Hematopoietic multipotent progenitor cell (in vitro differentiated cells): ENCODE measurements at places on chromosomes 4 and X. TPM values are rescaled to one million over a fixed set of nuclear protein-coding genes. Genes with fewer than 3 reads are reported as not detected.
A peak's percentile ranks its signal among the peaks of the same experiment; 100 is the strongest.

DNA sequence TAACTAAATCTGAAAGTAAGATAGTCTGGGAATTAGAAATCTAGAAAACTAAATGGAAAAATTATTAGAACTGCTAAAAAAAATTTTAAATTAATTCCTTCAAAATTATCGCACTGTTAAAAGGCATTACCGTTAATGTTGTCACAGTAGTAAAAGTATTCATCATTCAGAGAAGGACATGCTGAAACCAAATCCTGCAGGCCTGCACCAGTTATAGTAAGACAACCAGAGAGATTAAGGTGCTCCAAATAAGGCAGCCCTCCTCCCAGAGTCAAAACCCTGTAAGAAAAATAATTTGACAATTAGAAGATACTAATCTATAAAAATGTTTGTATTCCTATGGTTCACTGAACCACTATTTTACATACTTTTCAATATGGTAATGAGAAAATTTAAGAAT, 43.0 kb downstream of the FBXL5 start:
- DNase-seq = no peak

DNA sequence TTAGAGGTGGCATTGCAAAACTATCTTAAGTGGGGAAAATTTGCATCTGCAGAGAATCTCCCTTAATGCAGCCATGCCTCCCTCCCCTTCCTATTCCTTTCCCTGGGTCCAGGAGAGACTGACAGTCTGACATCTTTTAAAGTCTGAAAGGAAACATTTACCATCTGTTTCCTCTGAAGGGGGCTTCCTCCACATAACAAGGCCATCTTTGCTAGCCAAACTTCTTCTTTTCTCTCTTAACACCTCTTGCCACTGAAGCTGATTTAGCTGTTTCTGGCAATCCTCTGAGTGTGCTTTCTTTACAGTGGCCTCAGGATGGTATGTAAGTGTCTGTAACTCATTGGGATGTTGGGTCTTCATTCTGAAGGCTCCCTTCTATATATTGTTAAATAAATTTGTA, 34.6 kb upstream of the AADAT start:
- DNase-seq = peak; percentile 87

DNA sequence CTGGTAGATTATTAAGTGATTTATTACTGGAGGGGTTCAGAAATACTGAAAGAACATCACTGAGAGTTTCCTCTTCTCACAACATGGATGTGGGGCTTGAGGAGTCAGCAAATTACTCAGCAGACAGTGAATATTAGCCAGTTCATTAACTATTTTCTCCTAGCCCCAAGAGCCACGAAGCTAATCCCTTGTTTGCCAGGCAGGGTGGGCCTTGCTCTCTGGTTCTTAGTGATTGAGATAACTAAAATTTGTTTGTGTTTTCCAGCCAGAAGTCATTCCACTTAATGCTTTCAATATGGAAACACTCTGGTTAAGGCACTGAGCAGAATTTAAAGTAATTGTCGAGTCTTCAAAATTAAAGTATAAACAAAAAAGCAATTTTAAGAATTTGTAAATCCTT, 40.1 kb upstream of the PASD1 start:
- DNase-seq = no peak

DNA sequence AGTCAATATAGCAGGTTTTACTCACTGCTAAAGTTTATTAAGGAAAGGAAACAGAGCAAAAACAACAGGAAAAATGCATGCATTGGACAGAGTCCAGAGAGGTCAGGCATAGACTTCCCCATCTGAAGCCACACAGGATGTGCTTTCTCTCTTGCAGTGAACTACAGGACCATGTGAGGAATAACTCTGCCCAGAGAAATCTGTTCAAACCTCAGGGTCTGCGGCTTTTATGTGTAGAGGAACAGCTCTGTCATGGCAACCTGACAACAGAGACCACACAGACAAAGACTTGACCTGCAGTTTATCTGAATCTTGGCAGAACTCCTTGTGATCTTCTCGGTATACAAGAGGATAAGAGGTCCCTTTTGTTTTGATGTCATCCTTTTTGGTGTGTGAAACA, 46.3 kb upstream of the LONRF3 start:
- DNase-seq = no peak

DNA sequence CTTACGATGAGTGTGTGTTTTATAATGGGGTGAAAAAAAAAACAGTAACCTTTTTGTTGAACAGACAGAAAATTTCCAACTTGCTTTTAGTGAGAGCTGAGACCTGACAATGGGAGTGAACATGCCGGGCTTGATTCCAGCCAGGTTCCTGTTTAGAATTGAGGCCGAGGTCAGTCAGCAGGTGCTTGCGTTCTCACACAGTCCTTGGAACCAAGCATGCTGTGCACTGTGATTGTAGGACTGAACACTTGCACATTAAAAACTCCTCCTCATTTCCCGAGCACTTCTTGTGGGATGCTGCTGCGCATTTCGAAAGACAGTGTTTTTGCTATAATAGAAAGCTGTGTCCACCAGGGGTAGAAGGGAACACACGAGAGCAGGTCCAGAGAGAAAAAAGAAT, 51.8 kb downstream of the TMEM131L start:
- no peak for DNase-seq

DNA sequence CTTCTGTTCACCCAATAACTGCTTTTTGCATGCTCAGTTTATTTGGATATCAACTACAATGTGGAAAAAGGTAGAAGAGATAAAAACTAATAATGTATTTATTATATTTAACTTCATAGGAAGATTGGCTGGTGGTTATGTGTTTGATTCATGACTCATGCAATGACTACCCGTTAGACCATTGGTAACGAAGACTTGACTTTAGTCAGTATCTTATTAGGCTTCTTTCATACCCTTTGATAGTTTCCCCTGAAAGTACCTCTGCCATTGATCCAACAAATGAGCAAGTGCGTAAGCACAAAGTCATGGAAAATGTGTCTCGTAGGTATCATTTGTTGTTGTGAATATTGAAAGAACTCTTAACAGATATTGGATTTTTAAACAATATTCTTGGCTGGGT, 394.7 kb downstream of the PPP3CA start:
- no peak for DNase-seq

DNA sequence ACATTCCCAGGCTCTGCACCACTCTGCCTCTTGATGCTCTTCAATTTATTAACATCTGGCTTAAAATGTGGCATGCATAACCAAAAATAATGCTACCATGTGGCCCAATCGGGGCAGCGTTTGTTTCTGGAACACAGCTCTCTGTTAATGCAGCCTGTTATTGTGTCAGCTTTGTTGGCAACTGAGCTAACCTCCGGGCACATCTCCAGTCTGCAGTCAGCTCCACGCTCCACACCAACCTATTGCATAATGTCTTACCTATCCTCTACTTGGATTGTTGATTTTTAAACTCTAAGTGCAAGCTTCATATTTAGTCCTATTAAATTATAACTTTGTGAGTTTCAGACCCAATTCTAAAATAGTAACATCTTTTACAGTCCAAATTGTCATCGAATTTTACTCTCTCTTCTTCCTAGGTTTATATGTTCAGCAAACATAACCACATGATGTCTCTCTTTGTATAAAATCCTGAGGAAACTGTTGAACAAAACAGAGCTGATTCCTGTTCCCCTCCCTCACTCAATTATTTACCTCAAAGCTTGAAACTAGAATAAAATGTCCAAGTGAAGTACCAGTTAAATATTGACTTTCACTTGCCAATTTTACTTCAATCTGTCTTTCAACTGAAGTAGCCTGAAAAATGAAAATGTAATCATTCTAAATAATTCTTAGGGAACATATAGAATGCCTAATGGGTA, 92.2 kb upstream of the RAPGEF2 start:
- no peak for DNase-seq

GRCh38 chrX:136453771-136454170, 34.0 kb upstream of the BRS3 start:
- DNase-seq = no peak

GRCh38 chrX:98362630-98363029, 1478.9 kb downstream of the RPA4 start:
- no peak for DNase-seq

- DNase-seq = no peak
Measured at GRCh38 chr4:26746802-26747213, 113.8 kb upstream of the STIM2 start.

- no peak for DNase-seq
Measured at GRCh38 chr4:148094149-148094548, 348.1 kb downstream of the NR3C2 start.

DNA sequence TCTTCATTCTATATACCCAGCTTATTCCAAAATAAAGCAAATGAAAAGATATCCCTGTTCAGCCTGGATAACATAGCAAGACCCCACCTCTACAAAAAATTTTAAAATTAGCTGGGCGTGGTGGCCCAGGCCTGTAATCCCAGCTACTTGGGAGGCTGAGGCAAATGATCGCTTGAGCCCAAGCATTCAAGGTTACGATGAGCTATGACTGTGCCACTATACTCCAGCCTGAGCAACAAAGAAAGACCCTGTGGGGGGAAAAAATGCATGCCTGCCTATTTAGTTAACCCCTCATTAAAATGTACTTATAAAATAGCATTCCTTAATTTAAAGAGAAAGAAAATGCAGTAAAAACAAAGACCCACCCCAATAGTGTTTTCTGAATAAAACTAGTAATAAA, 9.3 kb downstream of the PRSS12 start:
- DNase-seq = no peak

GRCh38 chrX:50888884-50889283, 21.7 kb upstream of the BMP15 start:
- DNase-seq = no peak

- DNase-seq = no peak
Measured at GRCh38 chr4:743463-744211, 38.0 kb downstream of the PCGF3 start.

DNA sequence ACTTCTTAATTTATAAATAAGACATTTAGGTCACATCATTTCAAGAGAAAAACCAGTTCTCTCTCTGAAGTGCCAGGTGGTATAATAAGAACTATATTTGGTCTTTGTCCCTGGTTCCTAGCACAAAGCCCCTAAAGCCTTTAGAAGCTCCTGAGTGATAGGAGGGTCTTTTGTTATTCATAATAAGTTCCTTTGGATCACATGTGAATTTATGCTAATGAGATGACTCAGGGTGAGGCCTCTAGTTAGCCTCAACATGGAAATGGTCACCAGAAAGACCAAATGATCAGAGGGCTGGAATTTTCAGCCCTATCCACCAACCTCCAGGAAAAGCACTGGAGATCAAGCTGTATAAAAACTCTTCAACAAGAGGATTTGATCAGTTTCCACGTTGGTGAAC, 68.1 kb upstream of the BLTP1 start:
- no peak for DNase-seq

DNA sequence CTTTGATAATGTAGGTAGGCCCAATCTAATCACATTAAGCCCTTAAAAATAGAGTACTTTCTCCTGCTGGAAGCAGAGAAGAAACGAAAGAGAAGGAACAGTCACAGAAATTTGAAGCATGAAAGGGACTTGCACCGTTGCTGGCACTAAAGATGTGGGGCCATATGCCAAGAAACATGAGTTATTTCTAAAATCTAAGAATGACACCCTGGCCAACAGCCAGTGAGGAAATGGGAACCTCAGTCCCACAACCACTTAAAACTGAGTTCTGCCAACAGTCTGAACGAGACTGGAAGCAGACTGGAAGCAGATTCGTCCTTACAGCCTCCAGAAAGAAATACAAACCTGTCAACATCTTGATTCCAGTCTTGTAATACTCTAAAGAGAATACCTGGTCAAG, 70.1 kb downstream of the CENPC start:
- no peak for DNase-seq

- no peak for DNase-seq
Measured at GRCh38 chr4:99815597-99816011, 1.0 kb upstream of the DAPP1 start.

GRCh38 chr4:1417522-1418390, 11.5 kb upstream of the NKX1-1 start:
- no peak for DNase-seq

GRCh38 chr4:130675266-130675665, 1579.3 kb downstream of the C4orf33 start:
- DNase-seq = no peak

DNA sequence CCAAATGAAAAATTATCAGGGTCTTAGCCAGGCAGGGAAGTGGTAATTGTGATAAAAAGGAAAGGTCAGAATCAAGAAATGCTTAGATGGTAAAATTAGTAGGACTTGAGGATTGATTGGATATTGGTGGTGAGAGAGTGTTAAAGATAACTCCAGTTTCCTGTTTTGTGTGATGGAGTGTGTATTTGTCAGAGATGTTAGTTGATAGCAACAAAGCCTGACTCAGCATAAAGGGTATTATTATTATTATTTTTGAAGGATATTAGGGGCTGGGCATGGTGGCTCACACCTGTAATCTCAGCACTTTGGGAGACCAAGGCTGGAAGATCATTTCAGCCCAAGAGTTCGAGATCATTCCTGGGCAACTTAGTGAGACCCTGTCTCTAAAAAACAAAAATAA, 23.6 kb upstream of the OGT start:
- DNase-seq = no peak

DNA sequence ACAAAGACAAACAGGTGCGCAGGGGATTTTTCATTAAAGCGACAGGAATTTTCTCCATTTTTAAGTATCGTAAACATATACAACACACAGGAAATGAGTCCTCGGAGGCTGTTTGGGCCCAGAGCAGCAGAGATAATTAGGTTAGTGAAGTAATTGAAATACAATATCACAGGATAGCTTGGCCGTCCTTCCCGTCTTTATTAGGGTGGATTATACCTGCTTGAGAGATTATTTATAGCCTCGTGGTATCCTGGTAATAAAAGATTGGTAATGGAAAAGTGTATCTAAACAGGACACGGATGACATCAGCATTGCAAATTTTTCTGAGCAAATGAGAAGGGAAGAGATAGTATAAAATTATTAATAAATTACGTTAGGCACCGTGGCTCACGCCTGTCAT, 68.2 kb downstream of the CRLF2 start:
- DNase-seq = no peak

- no peak for DNase-seq
Measured at GRCh38 chrX:136477026-136477425, 10.7 kb upstream of the BRS3 start.

DNA sequence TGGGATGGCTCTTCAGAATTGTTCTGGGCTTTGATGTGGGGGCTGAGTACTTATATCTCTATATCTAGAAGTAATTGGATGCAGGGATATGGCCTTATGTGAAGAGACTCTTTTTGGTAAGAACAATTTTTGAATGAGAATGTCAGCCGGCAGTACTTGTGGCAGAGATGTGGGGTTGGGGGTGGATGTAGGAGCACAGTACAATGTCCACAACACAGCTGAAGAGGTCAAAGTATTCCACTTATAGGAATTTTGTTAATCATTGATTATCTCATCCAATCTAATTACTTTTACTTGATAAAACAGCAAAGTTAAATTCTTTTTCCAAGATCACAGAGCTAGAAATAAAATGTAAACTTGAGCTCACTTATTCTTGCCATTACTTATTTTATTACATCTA, 391.4 kb downstream of the TEX13C start:
- no peak for DNase-seq

CT55 gene
- total RNA-seq = not detected

GLUD2 gene
- total RNA-seq = 0.27 TPM

CCNA2 gene
- total RNA-seq = 4.6 TPM

AKAP14 gene
- total RNA-seq = not detected

PALLD gene
- total RNA-seq = 5.9 TPM

XAGE1B gene
- not detected for total RNA-seq

RAB39B gene
- total RNA-seq = 3.2 TPM

HSFX2 gene
- not detected for total RNA-seq

PRKG2 gene
- total RNA-seq = 21.0 TPM

SH3D19 gene
- not detected for total RNA-seq

UCP1 gene
- total RNA-seq = not detected

SPANXC gene
- total RNA-seq = not detected

GLOD5 gene
- total RNA-seq = 0.27 TPM
